ENCODE measurements at places on chromosomes 5 and 9.

DNA sequence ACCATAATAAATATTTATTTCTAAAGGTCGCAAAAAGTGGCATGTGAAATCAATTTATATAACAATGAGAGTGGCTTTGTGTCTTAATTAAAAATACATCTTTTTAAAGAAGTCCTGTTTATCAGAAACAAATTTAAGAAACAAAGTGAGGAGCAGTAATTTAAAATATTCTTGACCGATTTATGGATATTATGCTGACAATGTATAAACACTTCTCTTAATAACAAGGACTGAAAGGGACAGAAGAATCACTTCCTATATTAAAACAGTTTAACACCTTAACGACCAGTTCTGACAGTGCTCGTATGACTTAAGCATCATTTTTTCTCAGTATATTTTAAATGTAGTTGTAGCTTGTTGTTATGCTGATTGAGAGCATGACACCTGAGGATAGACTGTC, 149.1 kb downstream of the GABRB2 start:
- no peak for DNase-seq

DNA sequence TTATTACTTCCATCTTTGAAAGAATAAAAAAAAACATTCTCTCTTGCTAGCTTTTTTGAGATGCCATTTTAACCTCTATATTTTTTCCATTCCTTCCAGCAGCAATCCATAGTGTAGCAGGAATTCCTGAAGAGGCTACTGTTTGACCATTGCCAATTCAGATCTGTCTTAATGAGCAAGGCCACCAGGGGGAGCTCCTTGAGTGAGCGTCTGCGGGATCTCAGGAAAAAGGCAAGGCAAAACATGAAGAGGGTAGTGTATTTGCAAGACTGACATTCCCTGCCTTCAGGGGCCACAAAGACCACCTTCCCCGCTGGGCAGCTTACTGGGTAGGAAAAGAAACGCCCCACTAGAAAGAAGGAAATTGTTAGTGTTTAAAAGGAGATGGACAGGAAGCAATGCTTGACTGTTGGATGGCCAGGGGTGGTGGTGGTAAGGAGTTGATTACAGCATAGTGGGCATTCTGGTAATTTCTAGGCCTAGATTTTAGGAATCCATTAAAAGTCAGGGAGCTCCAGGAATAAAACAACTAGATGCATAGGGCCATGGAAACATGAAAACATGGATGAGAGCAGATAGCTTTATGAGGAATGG, 206.6 kb upstream of the HAPLN1 start:
- peak; percentile 40 for DNase-seq

- no peak for DNase-seq
Measured at GRCh38 chr5:26390608-26391007, 647.8 kb downstream of the CDH9 start.

DNA sequence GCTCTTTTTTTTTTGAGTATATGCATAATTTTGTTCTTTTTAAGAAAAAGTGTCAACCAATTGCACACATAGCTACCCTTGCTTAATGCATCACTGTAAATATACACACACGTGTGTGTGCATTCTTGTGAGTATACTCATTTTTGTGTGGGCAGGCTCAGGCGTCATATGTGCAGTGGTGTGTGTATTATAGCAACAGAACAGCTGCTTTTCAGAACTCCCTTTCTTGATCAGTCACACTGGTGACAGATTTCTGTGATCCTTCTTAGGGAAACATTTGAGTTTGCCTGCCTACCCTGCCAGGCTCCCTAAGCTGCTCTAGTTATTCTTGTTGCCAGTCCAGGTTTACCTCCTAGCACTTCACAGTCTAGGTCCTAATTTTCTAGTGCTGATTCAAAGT, 287.0 kb upstream of the SEMA6A start:
- no peak for DNase-seq

DNA sequence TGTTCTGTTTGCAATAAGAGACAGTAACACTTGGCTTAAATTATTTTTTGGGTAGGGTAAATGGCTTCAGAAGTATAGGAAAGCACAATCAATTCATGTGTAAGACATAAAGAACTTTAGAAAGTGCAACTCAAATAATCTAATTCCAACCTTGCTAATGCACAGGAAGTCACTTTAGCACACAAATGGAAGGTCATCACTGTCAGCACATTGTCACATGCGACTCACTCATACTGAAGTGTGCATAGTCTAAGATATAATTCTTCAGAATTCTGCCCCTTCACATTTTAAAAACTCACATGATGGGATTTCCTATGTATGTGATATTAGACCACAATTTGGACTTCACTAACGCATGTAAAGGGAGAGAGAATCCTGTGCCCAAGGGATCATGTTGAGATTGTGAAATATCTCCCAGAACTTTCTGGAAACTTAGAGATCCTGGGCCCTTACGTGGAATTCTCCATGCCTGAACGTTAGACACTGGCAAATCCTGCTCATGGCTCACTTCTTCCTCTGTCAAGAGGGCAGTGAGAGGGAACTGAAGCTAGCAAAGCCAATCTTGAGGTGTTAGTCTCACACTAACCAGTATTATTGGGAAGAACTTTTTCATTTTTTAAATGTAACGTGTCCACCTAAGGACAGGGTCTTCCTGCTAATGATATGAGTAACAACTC, 403.2 kb upstream of the PTGER4 start:
- DNase-seq, result no peak

GRCh38 chr5:152523964-152524363, 118.9 kb upstream of the NMUR2 start:
- DNase-seq, result no peak

GRCh38 chr5:14595891-14596290, 14.3 kb downstream of the OTULINL start:
- DNase-seq, result no peak

- no peak for DNase-seq
Measured at GRCh38 chr5:132054031-132054696, 6.3 kb upstream of the IL3 start.

GRCh38 chr5:541539-542318, 17.5 kb upstream of the SLC9A3 start:
- DNase-seq, result no peak

DNA sequence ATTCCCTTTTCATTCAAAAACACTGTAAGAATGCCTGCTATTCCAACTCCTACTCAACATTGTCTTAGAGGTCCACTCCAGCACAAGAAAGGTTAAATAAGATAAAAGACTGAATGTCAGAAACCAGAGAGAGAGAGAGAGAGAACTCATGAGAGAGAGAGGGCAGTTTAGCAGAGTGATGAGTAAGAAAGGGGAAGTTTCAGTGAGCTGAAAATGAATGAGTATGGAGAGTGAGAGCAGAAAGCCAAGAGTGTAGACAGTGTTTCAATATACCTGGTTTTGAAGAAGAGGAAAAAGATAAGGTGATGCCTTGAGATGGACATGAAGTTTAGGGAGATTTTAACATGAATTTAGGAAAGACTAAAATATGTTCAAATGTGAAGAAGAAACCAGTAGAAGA, 528.0 kb upstream of the SEMA6A start:
- DNase-seq, result no peak

DNA sequence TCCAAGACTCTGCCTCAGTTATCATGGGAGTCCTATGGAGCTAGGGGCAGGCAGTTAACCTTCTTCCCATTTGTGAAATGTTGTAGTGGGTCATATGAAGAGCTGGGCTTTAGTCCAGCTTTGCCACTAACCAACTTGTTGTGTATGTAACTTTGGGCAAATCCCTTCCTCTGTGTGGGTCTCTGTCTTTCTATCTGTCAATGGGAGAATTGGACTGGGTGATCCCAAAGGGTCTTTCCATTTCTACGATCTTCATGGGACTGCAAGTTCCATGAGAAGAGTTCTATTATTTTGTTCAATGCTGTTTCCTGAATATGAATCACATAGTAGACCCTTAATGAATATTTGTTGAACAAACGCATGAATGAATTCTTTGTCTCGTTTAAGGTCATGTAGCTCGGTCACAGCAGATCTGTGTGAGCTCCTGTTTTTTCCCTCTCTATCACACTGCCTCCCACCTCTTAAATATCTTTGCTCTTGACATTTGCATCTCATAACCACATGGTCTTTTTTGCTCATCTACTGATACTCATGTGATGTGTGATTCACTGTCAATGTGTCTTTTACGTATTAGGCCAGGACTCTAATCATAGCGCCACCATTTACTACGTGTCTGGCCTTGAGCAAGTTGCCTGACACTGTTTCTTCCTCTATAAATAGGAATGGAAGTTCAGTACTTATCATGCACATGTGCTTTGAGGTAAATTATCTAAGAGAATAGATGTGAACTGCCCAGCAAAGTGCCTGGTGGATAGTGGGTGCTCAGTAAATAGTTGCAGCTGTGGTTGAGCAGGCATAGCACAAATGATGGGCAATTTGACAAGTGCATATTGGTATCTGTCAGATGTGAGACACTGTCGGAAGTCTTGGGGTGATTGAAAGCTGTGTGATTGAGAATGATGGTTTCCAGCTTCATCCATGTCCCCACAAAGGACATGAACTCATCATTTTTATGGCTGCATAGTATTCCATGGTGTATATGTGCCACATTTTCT, 37.4 kb downstream of the PTTG1 start:
- DNase-seq, result no peak

DNA sequence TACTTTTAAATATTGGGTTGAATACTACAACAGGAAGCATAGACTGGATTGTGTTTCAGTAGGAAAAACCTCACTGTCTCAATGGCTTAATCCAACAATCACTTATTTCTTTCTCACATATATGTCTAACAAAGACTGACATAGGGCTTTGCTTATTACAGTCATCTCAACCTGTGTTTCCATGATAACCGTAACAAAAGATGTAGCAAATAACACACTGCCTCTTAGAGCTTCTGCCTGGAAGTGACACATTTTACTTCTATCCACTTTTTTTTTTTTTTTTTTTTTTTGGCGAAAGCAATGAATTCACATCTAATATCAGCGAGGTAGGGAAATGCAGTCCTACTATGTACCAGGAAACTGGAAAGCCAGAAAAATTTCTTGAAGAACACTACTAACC, 204.9 kb upstream of the CDKN2B start:
- no peak for DNase-seq

DNA sequence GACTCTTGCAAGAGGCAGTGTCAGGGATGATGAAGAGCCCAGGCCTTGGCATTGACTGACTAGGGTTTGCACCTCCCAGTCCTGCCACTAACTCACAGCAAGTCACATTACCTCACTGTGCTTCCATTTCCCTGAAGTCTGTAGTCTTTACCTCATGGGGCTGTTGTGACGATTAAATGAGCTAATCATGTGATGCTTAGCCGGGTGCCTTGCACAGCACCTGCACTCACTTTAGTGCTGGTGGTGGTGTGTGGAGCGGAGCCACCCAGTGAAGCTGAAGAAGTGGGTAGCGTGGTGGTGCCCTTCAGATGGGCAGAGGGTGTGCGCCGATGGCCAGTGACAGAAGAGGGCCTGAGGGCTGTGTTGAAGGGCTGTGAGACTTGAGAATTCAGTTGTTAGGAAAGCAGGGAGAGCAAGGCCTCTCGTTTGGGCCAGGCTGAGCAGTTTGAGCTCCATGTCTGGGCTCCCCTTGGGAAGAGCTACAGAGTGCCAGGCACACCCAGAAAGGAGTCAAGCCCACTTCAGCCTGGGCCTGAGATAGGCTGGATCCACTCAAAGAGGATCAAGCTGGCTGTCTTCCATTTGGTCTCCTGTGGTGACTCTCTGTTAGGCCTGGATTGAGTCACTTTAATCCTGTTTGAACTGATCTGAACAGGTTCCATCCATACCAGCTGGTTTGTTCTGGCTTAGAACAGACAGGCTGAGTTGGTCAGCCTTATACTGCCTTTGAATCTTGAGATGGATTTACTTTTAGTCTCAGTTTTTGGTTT, 42.5 kb downstream of the RALGPS1 start:
- no peak for DNase-seq

DNA sequence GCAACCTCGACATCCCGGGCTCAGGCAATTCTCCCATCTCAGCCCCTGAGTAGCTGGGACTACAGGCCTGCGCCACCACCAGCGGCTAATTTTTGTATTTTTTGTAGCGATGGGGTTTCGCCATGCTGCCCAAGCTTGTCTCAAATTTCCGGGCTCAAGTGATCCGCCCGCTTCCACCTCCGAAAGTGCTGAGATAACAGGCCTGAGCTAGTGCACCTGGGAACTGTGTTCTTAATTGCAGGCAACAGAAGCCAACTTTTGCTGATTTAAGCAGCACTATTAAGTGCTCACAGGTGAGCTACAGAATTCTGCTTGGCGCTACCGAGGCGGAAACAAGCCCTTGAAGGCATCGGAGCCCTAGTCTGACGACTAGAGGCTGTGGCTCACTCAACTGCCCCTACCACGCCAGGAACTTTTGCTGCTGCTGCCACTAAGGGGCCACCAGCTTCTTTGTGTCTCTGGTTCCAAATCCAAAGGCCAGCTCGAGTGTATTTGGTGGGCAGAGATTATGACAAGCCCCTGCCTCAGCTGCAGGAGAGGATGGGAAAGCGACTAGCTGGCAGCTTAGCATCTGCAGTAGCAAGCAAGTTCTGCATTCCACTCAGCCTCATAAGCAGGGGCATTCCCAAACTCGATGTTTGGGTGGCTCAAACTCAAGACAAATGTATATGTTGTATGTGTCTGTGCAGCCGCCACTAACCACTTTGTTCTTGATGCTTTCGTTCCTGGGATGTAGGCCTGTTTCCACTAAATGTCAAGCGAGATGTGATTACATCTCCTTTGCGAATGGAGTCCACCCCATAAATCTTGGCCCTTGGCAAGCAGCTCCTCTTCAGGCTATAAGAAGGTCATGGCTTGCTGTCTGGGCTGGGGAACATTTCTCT, 10.6 kb upstream of the HMCN2 start:
- no peak for DNase-seq

DNA sequence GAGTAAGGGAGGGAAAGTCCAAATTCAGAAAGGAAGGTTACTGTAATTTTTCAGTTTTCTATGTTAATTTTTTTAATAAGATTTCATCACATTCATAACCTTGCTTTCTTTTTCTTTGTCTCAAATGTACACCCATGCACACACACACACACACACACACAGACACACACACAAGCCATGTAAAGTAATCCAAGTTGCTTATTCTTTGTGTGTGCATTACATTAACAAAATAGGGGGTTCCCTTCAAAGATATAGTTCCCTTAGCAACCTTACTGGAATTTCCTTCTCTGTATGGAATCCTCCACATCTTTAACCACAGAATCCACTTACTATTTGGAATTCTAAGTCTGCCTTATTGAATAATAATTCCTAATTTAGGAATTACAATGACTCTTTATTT, 32.7 kb downstream of the ZNF366 start:
- DNase-seq, result no peak

All from NCI-H446 (cell line).